MM.1S (cell line): ENCODE measurements at places on chromosomes 16 and 17.
A peak's percentile ranks its signal among the peaks of the same experiment; 100 is the strongest.

DNA sequence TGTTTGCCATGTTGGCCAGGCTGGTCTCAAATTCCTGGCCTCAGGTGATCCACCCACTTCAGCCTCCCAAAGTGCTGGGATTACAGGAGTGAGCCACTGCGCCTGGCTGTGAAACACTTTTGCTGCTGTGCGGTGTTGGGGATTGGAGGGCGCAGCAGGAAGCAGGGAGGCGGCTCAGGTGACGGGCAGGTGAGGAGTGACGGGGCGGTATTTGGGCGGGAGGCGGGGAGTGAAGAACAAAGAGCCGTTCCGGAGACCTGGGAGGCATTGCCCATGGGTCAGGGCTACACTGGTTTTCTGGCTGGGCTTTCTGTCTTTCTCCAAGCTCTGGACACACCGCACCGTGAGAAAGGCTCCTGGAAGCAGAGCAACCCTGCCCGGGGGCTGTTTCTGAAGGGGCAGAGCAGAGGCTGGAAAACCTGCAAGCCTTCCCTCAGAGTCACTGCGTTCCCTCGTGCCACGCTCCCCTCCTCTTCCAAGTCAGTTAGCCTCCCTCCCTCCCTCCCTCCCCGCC, 22.1 kb downstream of the CRISPLD2 start:
- DNase-seq = no peak

DNA sequence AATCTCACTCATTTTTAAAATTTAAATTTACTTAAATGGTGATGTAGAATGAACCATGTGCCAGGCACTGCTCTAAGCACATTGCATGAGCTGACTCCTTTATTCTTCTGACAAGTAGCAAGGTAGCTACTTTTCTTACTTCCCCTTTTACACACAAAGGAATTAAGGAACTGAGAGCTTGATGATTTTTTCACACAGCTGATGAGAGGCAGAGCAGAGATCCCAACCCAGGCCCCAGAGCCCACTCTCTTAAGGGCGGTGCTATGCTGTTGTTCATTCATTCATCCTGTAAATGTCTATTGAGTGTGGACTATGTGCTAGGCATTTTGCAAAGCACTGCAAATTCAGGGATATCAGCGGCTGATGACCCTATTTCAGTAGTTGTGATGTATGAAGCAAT, 17.9 kb downstream of the SEC14L5 start:
- DNase-seq = peak; percentile 56

GRCh38 chr16:57802341-57803133, at the start of gene KIFC3:
KIFC3 (minus strand) TSS chr16:57802491; CDS start chr16:57798243, 4,248 bp downstream.
- DNase-seq = peak; percentile 68

GRCh38 chr17:76707985-76708807, 2.6 kb downstream of the MXRA7 start:
- no peak for DNase-seq

DNA sequence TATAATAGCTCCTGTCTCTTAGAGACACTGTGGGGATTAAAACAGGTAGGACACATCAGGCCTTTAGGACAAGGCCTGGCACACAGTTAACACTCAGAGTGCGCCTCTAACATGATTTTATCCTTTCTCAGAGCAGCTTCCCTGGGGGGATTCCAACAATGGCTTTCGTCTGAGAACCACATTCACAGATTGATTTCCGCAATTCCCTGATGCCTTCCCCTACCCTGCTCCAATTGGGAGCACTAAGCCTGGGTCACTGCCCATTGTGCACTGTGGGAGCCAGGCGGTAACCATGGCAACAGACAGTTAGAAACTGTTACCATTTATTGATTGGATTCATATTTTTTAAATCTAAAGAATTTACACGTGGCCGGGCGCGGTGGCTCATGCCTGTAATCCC, 5.9 kb upstream of the ALKBH5 start:
- DNase-seq = no peak

GRCh38 chr17:77571155-77571981, 387.1 kb upstream of the TNRC6C start:
- DNase-seq = no peak

DNA sequence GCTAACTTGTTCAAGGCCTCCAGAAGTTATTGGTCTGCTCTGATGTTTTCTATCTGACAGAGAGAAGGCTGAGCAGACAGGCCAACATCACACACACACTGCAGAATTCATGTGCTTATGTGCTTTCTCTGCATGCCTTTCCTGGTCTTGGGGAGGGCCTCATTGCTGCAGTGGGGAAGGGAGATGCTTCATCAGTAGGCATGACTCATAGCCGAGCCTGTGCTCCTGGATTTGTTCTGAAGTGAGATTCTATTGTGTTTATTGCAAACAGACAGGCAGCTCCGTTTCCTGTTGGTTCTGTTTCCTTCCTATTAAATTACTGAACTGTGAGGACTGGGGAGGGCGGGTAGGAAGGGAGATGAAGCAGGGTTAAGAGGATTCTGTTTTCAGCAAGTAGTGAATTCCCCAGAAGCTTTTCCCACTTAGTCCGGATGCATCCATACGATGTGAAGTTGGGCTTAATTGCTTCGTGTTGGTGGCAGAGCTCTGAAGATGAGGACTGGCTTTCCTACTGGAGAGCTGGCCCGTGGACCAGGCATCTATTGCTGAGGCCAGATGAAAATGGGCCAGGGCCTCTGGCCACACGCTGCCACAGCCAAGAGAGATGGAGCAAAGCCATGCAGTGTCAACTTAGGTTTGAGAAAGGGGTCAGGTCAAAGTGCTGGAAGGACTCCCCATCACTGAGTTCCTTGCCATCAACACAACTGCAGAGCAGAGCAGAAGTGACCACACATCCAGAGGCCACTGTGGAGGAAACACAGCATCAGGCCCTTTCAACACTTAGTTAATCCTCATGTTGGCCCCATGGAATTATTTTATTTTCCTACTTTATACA, 179.3 kb downstream of the UTP18 start:
- no peak for DNase-seq

DNA sequence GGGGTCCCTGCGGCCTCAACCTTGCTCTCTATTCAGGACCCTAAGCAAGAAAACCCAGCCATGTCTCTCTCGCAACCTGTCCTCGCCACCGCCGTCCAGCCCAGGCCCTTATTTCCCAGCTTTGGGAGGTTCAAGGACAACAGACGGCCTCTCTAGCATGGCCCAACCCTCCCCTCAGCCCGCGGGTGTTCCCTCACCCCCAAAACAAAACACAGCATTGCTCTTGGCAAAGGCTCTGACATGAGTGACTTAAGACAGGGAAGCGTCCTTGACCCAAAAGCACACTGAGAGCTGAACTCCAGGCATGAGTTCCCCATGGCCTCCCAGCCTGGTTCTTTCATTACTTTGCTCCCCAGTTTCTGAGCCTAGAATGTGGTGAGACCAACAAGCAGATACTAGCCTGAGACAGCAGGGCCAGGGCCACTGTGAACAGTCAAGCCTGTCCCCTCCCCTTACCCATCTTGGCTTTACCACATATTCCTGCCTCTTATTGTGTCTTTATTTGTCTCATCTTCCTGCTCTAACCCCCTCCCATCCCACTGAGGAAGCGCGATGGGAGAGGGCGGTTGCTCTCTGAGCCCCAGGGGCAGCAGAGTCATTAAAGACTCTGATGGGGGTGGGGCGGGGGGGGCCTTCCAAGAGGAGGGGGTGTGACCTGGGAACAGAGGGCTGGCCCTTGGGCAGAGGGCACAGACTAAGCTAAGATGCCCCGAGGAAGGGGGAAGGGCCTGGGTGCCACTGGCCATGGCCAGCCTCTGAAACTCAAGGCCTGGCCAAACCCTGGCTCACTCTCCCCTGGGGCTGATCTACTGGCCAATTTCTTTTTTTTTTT, 11.8 kb downstream of the SREBF1 start:
- no peak for DNase-seq

GRCh38 chr17:45792995-45793755, 9.1 kb downstream of the CRHR1 start:
- no peak for DNase-seq

DNA sequence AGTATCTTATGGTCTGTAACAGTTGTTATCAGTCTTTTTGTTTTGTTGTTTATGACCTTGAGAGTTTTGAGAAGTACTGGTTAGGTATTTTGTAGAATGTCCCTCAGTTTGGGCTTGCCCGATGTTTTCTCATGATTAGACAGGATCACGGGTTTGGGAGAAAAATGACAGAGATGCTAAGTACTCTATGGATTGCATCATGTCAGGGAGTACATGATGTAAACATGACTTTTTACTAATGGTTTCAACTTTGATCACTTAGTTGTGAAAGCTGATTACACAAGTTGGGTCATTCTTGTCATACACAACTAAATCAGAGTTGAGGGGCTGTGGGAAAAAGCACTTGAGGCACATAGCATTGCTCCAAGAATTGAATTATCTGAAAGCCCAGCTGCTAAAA, 94.7 kb upstream of the SIAH1 start:
- no peak for DNase-seq

- DNase-seq = no peak
Measured at GRCh38 chr17:41307647-41308046, 1.5 kb downstream of the KRTAP16-1 start.

DNA sequence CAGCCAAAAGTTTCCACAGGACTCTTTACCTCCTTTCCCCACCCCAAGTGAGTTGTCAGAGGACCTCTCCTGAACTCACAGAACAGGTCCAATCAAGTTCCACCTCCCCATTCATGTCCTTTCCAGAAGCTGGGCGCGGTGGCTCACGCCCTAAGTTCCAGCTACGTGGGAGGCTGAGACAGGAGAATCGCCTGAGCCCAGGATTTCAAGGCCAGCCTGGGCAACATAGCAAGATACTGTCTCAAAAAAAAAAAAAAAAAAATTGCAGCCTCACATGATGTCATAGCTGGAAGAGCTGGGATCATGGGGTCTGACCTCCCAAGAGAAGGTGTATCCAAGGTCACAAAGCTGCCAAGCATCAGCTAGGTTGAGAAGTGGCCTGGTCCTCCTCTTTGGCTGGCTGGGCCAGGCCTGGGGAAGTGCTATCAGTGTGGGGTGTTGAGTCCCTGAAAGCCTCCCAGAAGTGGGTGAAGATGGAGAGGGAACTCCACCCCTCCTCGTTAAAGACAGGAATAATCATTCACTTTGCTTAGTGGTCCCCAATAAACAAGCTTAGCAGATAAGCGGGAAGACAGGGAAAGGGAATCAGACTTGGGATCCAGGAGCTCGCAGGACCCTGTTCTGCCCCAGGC, 5.5 kb upstream of the MNT start:
- no peak for DNase-seq

- no peak for DNase-seq
Measured at GRCh38 chr17:32671896-32672295, 185.1 kb downstream of the CDK5R1 start.

GRCh38 chr16:79326549-79326948, 274.0 kb downstream of the MAF start:
- no peak for DNase-seq

DNA sequence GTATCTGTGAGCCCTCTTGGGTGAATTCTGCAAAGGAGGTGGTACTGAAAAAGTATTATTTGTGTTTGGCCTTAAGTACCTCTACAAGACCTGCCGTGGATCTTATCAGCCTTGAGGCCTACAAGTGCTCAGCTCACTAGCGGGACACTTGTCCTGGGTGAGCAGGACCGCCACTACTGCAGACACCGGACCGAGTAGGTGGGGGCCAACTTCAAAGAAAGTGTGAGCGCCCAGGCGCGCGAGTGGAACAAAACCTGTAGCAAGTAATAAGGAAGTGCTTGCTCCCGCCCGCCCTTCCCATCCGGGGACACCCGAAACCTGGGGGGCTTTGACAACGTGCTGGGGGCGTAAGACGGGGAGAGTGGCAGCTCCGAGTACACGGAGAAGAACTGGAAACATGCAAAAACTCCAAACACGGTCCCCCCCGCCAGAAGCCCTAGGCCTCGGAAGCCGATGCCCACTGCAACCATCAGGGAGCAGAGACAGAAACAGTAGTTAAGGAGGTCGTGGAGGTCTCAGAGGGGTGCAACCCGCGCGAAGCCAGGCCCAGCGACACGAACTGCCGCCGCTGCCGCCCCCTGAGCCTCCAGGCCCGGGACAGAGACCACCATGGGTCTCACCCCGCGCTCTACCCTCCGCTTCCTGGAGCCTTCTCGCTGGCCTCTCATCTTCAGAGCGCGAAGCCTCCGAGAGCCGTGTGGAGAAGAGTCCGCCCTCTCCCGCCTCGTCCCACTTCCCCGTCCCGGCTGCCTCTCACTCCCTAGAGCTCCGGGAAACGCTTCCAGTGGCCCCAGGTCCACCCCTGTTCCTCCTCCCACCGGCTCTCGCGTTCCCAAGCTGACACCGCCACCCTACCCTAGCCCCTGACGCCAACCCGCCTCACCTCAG, 537 bp downstream of the CNOT1 start:
- peak; percentile 62 for DNase-seq

GRCh38 chr16:4263504-4264436, 9.1 kb downstream of the TFAP4 start:
- no peak for DNase-seq

DNA sequence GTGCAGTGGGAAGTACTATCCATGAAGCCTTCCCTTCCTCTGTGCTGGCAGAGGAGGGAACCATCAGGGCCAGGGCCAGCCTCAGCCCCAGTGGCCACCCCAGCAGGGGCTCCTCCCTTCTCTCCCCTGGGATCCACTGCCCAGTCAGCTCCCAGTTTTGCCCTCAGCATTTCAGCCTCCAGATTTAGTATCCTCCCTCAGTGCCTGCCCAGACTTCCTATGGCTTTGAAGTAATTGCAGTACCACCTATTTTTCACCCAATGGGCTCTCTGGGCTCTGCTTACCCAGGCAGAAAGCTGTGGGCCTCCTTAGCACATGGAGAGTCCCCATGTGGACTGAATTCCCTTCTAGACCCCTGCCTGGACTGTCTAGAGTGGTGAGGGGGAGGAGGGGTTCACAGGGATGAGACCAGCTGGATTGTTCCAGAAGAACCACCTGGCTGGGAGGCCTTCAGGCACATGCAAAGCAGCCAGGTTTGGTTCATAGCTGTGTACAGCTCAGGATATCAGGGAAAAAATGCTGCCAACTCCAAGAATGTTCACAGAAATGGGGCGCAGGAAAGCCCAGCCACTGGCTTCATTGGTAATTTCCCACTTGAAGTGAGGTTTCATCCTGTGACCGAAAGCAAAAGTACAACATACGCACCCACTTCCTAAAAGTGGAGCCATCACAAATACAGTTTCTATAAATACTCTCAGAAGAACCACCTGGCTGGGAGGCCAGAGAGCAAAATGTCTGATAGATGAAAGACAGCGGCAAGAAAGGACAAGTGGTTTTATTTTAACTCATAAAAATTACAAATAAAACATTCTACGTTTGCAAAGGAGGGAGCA, 15.2 kb upstream of the HERPUD1 start:
- DNase-seq = peak; percentile 94

GRCh38 chr16:88035292-88035691, 84.1 kb downstream of the BANP start:
- no peak for DNase-seq
